ENCODE measurements at places on chromosomes 2 and 18.
A peak's percentile ranks its signal among the peaks of the same experiment; 100 is the strongest.

DNA sequence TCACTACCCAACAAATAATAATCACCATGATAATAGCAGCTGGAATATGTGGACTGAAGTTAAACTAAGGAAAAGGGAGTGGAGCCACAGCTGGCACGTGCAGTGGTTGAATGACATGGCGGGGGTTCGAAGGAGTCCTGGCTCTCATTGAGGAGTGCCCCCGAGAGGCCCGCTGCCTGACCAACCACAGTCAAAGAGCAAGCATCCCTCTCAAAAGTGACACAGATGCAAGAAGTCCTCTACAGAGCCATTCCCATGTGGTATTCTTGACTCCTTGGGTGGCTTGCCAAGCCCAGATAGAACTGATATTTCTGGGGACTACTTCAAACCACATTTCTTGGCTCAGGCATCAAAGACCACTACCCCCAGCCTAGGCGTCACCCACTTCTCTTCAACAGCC is 405.1 kb downstream of the TNS1 start:
- no peak for DNase-seq

DNA sequence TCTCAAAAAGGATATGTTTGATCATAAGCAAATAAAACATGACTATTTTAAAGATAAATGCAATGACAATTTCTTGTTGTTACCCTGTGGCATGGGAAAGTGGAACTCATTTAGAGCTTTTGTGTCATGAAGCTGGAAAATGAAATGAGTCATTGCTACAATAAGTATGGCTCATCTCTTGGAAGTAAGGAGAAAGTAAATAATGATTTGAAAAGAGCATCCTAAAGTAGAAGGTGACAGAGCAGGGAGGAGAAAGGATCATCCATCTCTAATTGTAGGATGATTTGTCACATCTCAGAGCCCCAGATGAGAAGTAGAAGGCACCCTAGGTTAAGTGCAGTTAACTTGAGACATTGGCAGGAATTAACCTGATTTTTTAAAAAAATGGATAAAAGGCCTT is 200.5 kb downstream of the CPS1 start:
- DNase-seq: no peak

- DNase-seq: peak; percentile 100
These were observed 56.2 kb upstream of the ROCK1 start for GRCh38 chr18:21167641-21168377.

DNA sequence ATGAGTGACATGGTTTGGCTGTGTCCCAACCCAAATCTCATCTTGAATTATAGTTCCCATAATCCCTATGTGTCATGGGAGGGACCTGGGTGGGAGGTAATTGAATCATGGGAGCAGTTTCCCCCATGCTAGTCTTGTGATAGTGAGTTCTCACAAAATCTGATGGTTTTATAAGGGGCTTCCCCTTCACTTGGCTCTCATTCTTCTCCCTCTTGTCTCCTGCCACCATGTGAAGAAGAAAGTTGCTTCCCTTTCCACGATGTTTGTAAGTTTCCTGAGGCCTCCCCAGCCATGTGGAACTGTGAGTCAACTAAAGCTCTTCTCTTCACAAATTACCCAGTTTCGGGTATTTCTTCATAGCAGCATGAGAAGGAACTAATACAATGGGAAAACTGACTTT is 14.0 kb downstream of the DNAH7 start:
- DNase-seq: no peak

- DNase-seq: no peak
These were observed 14.1 kb upstream of the CHRNA1 start for GRCh38 chr2:174778085-174778981.

DNA sequence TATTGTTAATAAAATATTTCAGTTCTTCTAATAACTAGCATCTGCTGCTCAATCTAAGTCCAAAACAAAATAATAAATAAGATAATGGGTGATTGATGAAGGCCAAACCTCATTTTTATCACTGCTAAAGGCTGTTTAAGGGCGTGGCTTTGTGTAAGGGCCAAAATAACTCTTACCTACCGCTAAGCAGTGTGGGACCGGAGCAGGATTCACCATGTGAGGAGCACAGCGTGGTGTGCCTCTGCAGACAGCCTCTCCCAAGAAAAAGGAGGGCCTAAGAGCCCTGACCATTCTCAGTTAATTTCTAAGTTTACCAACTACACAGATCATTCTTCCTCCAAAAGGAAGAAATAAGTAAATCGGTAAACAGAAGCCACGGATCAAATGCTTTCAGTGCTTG is 353.7 kb downstream of the ARL6IP6 start:
- DNase-seq: no peak

DNA sequence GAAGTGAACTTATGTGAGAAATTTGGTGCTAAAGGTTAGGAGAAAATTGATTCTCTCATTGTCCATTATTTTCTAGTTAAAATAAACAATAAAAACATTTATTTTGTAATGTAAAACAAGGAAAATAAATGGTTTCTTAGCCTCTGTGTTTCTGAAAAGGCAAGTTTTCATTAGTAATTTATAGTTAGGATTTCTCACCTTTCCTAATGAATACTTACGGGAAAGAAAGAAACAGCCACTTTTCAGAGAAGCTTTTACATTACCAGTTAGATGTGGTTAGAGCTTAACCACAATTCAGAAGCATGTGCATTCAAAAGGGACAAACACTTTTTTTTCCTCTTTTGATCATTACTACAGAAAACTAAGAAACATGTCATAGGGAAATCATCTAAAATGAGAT is 18.8 kb downstream of the NEMP2 start:
- DNase-seq: no peak

DNA sequence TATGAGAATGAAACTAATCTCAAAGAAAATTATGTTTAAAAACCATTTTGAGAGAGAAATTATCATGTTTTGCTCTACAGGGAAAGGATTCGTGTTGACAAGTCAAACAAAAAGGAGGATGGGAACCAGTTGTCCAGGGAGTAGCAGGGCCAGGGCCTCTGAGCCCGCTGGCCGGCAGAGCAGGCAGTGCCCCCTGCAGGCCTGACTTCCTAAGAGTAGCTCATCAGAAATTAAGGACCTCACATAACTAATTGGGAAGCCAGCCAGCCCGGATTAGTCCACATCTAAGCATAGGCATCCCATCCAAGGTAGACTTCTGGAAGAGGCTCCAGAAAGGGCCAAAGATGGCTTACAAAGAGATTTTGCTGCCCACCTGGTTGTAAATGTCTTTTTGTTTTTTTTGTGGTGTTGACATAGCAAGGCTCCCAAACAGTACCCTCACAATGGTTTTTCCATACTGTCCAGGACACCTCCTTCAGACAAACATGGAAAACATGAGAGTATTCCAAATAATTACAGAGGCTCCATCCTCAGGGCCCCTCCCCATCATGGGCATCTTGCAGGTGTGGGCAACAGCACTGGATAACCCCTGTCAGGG is 241.2 kb upstream of the TANK start:
- DNase-seq: no peak

- DNase-seq: no peak
These were observed 41.3 kb downstream of the TMEM18 start for GRCh38 chr2:635687-636621.

DNA sequence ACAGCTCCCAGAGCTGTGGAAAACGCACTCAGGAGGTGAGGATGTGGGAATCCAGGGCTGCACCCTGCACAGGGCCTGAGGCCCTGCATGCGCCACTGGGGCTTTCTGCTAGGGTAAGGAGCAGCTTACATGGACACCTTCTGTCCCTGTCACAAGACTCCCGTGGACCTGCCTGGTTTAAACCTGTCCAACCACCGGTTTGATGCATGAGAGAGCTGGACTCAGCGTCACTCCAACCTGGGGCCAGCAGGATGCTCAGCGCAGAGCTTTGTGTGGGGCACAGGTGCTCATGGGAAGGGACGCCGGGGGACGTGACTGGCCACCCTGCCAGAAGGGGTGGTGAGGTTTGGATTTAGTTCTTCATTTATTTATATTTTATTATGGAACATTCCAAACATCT is 24.2 kb downstream of the SNORC start:
- no peak for DNase-seq

GRCh38 chr2:117763804-117764203 is 50.7 kb upstream of the DDX18 start:
- no peak for DNase-seq

- DNase-seq: no peak
These were observed 243.1 kb upstream of the FANCL start for GRCh38 chr2:58484221-58484620.

GRCh38 chr2:85164145-85164569 is 31.0 kb downstream of the TCF7L1 start:
- DNase-seq: no peak

DNA sequence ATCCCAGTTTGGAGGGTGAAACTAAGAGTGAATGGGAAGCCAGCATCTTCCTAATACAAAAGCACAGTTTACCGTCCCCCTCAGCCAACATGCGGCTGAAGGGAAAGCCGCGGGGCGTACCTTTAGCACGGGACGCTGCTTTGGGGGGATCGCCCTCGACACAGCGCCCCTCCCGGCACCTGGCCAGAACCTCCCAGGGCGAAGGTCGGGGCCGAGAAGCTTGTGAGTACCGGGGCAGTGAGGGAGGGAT is at the start of gene METTL8:
METTL8 (minus strand) TSS at position 228 of the 250 bp plus-strand sequence. CDS start 41,805 bp downstream, outside the sequence.
- no peak for DNase-seq

DNA sequence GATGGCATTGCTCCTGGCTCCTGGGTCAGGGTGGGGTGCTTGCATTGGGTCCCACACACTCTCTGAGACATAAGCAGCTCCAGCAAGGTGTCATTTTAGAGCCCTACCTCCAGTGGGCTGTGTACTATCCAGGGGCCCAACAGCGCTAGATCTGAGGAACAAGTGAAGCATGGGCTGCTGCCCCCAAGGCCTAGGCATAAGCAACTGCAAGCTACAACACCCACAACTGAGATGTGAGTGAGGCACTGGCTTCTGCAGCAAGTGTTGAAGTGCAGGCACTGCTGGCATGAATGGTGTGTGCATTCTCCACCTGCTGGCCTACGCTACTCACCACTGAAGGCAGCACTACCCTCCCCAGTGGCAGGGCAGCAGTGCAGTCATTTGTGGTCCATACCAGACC is 81.0 kb upstream of the STK39 start:
- DNase-seq: no peak

- DNase-seq: no peak
These were observed 10.3 kb upstream of the CYBRD1 start for GRCh38 chr2:171512014-171512413.

DNA sequence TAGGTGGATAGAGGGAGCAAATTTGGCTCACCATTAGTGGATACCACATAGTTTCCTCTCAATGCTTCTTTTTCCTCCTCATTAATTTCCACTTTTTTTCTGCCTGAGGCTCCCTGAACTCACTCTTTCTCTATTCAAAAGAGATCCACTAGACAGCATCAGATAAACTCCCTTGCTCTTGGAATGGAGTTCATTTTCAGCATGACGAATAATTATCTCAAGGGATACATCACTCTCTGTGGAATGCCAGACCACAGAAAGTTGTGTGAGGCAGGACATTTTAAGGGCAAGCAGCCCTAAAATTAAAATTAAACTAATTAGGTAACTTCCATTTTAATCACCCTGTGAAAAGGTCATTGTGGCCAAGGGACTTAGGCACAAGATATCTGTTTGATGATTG is 1920.1 kb upstream of the CELF4 start:
- no peak for DNase-seq

- no peak for DNase-seq
These were observed 39.2 kb upstream of the RASGRP3 start for GRCh38 chr2:33437297-33437696.

GRCh38 chr2:170925923-170926322 is 3.1 kb upstream of the GORASP2 start:
- no peak for DNase-seq

DNA sequence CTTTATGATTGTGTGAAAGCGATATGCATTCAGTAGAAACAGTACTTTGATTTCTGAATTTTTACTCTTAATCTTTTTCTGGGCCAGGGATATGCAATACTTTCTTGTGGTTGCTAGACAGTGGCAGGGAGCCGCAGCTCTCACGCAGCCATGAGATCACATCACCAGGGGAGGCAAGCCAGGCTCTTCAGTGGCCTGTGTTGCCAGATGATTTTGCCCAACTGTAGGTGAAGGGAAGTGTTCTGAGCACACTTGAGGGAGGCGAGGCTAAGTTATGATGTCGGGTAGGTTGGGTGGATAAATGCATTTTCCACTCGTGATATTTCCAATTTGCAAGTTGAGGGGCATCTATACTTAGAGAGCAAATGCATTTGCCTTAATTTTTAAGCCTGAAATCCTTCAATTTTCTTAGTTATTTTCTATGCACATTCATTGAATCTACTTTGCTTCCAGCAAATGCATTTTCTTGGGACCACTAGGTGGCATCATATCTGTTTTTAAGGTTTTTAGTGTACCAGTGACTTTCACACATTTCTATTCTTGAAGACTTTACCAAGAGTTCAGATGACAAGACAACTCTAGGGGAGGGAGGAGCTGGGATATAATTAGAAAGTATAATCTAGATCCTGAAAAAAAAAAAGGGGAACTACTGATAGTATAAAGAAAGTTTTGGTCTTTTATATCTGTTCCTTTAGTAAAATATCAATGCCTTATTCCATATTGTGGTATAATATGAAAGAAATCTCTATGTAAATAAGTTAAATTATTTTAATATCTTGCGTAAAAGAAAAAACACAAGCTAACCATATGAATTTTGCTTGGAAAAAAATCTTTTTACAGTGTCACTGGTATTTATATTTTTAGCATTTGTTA is 643.3 kb downstream of the SOCS6 start:
- DNase-seq: peak; percentile 35

- DNase-seq: no peak
These were observed 62.3 kb upstream of the STON1 start for GRCh38 chr2:48467637-48468036.

GRCh38 chr2:226581661-226582060 is 218.0 kb downstream of the IRS1 start:
- no peak for DNase-seq

Measured in NCI-H1417 treated with DMSO at 0.1 percent for 48 hours (cell line).